Kidney (tissue), 22 donors: ENCODE measurements at places on chromosomes 2 and 18. TPM values are rescaled to one million over a fixed set of nuclear protein-coding genes. Genes with fewer than 3 reads are reported as not detected.

The PRSS56 gene
- polyA plus RNA-seq, result not detected

The EPHA4 gene
- polyA plus RNA-seq, result 4.8 TPM

The DHRS9 gene
- not detected for polyA plus RNA-seq

GRCh38 chr2:108253106-108253505 lies 13.3 kb downstream of the SULT1C3 start:
- DNase-seq, result no peak

GRCh38 chr2:208441951-208442350 lies 35.4 kb downstream of the PTH2R start:
- DNase-seq, result no peak
